ENCODE measurements at places on chromosomes 5 and 9.

- DNase-seq: no peak
Observed at GRCh38 chr5:133843911-133844310, 124.5 kb downstream of the C5orf15 start.

- DNase-seq: peak; percentile 97
Observed at GRCh38 chr5:56625541-56625940, 189.8 kb upstream of the MAP3K1 start.

DNA sequence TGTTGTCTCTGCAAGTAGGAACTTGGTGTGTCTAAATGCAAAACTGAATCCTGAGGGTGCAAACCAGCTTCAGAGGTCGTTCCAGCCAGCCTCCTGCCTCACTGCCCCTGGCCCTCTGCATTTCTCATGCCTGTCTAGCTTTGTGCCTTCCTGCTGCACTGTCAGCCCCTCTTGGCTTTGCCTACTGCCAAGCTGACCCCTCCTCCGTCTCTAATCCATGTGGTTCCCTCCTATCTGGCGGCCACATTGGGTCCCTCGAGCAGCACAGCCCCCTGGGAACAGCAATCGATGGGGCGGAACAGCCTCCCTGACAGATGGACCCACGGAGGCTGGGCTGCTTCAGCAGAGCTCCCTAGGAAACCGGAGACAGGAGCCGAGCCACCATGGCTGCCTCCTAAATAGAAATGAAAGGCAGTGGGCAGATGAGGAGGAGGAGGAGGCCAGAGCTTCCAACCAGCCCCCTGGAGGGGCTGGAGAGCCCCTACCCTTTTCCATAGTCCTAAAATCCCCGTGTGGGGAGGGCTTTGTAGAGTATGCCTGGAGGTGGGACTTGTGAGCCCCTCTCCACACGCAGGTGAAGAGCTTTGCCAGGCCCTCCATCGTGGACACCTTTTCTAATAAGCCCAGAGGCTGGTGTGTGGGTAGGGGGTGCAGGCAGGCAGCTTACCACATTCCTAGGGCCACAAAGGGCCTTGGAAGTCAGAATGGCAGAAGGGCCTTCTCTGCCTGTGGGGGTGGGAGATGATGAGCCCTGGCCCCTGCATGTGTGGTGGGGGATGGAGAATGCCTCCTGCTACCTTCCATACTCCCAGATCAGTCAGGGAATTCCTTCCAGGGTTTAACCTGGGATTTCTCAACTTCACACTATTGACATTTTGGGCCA is 9.2 kb upstream of the CXXC5 start:
- no peak for DNase-seq

DNA sequence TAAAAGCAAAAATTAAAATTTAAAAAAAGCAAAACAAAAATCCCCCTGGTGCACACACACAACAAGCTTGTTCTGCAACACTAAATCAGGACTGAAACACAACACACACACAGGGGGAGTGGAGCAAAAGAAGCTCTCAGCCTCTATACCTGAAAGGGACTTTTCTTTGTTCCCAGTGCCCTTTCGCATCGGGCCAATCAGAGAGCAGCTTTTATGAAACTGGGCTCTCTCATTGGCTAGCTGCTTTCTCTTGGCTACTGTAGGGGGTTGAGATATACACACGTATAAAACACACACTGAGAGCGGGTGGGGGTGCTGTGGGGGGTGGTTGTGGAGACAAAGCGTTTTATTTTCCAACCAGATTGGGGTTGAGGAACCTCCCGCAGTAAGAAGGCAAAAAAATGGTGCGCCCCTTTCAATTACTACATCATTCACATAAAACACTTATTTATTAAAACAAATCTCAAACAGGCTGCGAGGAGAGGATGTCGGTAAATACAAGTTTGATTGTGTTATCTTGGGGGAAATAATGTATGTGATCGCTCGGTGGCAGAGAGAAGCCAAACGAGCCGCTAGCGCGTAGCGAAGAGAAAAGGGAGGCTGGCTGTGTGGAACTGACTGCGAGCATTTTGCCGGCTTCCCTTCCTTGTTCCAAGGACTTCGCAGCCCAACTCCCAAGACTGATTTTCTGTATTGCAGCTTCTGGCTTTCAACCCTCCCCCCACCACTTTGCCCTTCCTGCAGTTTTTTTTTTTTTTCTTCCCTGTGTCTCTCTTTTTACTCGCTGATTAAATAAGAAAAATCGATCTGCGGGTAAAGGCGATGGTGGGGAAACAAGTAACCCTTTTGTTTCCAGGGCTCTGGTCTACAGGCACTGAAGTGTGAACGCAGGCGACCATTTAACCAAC is 2.5 kb upstream of the ZNF608 start:
- DNase-seq: peak; percentile 92

GRCh38 chr9:78986446-78986845 is 585.3 kb upstream of the TLE4 start:
- peak; percentile 60 for DNase-seq

DNA sequence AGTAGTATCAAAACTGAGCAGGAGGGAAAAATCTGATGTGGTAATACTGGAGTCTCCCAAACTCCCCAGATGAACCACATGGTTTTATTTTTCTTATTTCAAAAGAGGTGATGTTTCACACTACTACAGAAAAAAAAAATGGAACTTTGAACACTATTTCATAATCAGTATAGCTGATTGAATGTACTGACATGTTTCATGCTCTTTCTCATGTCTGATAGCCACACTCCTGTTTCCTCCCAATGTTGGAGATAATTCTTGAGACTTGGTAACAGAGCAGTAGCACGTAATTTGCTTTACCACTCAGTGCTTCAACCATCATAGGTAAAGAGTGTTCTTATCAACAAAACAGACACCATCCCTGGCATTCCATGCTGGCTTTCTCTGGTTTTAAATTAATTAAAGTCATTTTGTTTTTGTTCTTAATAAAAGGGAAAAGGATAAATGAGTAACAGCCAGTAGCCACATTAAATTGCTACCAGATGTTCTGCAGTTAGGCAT is 85.2 kb downstream of the MUSK start:
- peak; percentile 51 for DNase-seq

DNA sequence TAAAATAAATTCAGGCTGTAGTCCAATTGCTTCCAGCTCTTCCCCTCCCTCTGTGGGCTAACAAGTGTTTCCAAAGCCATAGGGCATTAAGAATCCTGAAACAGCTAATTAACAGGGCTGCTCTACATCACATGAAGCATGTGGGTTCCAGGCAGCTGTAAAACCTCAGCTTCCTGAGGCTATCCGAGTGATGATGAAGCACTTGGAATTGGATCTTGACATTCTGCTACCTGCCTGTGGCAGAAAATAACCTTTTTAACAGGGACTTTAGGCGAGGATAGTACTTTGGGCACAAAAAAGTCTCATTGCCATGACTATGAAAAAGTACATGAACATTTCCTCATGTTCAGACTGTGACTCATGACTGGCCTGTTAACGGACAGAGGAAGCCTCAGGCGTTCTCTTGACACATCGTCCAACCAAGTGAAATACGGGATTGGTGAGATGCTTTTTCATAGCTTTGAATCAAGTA is 107.2 kb downstream of the PDE4D start:
- DNase-seq: peak; percentile 81

- peak; percentile 73 for DNase-seq
Observed at GRCh38 chr5:53071738-53072137, 37.8 kb downstream of the MOCS2 start.

DNA sequence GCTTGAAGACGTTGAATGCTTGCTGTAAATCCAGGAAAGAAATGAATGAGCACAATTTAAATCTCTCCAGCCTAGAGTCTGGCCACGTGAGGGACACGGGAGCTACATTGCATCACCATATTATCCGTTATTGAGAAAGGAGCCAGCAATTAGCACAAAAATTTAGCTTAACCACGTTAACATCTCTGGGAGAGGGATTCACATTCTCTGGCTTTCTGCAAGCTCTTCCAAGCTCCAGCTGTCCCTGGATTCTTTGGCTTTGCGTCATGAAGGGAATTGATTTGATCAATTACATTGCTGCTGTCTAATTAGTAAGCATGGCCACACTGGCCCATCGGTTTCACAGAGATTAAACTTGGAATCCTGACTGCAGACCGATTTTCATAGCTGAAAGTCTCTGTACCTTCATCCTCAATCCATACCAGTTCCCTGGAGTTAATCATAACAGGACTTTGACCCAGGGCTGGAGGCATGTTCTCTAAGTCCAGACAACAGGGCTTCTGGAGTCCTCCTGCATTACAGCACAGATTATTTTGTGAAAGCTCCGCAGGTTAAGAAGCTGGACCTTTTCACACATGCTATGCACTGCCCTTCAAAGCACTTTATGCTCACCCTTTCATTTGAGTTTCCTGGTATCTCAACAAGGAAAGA is 31.6 kb downstream of the ADRA1B start:
- DNase-seq: peak; percentile 88

DNA sequence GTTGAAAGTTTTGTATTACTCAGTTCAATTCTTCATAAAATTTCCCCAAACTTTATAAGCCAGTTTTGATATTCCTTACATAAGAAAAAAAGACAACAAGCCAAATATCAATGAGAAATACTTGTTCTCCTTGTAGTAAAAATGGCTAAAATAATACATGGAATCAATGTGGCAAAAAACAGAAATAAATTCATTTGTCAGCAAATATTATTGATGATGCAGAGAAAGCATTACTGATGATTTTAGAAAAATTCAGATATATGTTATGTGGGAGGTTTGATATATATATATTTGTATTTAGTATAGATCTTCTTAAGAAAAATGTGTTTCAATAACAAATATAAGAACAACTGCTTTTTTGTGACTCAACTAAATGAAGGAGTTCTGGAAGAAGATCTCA is 127.0 kb upstream of the PUM3 start:
- DNase-seq: no peak

GRCh38 chr9:70590315-70590677 is 175.8 kb upstream of the KLF9 start:
- DNase-seq: peak; percentile 63

DNA sequence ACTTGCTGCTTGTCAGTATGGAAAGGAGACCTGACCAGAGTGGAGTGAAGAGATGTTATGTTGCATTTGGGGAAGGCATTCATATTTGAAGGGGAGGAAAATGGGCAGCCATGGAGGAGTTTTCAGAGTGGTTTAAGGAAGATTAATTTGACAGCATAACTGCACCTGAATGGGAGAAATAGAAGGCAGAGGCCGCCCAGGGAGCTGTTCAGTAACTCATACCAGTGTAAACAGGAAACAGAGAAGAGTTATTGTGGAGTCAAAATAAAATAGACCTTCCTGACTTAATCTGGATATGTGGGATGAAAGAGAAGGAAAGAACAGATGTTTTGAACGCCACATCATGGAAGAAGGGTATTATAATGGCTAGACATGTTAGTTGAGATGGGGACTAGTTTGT is 13.4 kb downstream of the SLC44A1 start:
- DNase-seq: no peak

DNA sequence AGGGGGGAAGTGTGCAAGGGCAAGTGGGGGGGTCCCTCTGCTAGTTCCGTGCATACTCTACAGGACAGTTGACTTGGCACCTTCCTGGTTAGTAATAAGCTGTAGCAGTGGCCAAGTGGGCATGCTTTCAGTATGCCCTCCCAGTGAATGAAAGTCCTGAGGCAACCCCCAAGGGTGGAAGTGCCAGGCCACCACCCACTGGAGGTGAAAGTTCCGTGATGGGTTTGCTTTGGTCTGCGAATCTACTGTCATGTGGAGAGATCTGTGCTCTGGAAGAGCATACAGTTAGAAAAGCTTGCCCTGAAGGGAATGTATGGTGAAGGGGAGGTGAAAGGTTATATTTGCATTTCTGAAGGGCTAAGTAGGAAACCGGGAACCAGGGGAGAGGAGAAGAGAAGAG is 10.3 kb downstream of the FXN start:
- no peak for DNase-seq

GRCh38 chr5:157384971-157385709 is 74.9 kb upstream of the NIPAL4 start:
- peak; percentile 100 for DNase-seq

DNA sequence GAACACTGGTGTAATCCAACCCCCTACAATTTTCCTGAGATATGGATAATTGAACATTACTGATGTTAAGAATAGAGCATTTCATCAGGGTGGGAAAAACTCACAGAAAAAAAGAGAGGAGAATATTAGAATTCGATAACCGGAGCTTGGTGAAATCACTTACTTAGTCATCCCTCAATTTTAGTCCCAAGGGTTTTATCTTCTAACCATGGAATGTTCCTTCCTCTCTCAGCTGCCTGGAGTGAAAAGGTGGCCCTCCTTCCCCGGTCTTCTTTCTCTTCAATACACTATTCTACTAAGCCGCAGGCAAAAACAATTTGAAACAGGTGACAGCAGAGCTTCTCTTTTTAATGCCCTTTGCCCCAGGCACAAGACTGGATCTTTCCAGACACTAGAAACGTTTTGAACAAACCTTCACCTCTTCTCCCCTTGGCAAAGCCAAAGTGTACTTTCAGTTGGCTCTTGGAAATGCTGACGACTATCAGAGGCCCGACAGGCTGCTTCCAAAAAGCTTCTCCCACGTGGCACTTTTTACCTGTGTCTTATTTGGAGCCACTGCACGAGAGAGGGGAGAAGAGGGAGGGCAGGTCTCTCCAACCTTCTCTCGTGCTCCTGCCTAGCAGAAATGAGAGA is 543.9 kb downstream of the TLE1 start:
- DNase-seq: peak; percentile 28

DNA sequence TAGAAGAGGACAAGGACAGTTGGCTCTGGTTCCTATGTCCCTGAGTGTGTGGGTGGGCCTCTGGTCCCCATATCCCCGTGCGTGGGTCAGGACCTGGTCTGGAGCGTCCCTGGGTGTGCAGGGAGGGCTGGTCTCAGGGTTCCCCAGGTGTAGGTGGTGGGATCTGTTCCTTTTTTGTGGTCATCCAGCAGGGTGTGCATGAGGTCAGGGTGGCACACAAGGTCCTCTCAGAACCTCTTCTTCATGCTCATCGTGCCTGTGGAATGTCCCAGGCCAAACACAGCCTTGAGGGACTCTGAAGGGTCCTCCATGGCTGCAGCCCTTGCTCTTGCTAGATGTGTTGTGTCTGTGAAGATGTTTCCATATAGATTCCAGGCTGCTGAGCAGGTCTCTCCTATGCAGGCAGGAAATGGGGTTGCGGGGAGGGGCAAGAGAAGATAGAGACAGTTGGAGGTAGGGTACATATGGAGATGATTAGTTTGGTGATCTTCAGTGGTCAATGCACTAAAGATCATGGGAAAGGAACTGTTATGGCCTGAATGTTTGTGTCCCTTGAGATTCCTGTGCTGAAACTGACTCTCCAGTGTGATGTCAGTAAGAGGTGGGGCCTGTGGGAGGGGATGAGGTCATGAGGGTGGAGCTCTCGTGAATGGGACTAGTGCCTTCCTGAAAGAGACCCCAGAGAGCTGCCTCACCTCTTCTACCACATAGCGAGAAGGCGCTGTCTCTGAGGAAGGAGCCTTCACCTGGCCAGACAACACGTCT is 53.1 kb downstream of the NXNL2 start:
- peak; percentile 48 for DNase-seq

DNA sequence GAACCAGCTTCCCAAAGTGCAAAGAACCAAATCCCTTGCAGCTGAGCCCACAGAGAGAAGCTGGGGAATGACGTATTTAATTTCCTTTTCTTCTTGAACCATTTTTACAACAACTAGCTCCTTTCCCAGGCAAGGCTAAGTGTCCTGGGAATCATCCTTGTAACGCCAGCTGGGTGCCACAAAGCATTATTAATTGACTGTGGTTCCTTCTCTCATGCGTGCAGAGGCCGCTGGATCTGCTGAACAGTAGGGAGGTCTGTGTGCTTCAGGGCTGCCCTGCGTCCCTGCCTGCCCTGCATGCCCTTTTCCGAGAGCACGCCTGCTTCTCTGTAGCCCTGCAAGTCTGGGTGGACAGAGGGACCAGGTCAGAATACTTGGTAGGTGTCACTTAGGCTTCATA is 124.1 kb upstream of the OTULINL start:
- no peak for DNase-seq

Data from fibroblast of skin of right biceps (primary cell).